ENCODE measurements at places on chromosomes 4 and X. TPM values are rescaled to one million over a fixed set of nuclear protein-coding genes. Genes with fewer than 3 reads are reported as not detected.
A peak's percentile ranks its signal among the peaks of the same experiment; 100 is the strongest.

- no peak for DNase-seq
Measured at GRCh38 chr4:153207027-153207426, 2.8 kb downstream of the TRIM2 start.

DNA sequence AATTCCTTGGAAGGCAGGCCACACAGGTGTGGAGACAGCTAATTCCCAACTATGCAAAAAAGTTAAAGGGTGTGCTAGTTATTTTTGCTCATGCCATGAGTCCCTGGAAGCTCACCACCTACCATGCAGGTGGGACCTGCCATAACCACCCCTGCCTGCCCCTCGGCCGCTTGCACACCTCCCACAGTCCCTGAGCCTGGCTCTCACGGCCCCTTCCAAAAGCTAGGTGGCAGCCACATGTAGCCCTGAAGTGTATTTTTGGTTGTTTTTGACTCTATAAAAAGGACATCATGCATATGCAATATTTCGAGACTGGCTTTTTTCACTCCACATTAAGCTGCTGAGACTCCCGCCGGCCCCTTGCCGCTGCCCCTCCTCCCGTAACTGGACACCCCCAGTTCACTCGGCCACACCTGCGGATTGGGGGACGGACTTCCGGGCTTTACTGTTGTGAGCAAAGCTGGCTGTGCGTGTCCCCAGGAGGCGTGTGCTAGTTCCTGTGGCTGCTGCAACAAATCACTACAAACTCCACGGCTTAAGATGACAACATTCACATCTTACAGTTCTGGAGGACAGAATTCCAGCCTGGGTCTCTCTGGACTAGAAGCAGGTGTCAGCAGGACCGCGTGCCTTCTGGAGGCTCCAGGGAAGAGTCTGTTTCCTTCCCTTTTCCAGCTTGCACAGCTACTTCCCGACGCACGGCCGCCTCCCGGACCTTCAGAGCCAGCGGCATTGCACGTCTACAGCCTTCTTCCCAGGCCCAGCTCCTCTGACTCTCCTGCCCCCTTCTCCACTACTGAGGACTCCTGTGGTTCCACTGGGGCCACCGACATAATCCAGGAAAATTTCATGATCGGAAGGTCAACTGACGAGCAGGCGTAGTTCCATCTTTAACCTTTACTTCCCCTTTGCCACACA, 24.8 kb downstream of the ZFYVE28 start:
- DNase-seq: no peak

DNA sequence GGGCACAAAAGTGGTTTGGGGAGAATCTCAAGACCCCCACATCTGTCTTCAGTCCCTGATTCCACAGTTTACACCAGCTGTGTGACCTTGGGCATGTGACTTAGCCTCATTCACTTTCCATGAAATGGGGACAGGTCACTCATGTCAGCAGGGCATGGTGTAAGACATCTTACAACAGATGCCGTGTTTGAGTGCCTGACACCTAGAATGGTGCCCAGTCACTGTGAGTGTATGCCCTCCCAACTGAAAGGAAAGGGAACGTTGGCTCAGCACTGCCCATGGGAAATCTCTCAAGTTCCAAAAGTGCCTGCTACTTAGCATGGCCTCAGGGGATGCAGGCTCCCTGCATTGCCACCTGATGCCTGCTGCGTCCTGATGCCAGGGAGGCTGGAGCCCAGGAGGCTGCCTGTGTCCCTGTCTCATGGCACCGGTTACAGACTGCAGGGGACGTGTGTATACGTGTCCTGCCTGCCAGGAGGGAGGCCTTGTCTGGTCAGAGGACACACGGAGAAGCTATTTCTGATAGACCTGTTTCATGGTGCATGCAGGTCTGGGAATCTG, 32.2 kb downstream of the RNF4 start:
- no peak for DNase-seq

- DNase-seq: no peak
Measured at GRCh38 chr4:17187003-17187402, 288.6 kb upstream of the LDB2 start.

DNA sequence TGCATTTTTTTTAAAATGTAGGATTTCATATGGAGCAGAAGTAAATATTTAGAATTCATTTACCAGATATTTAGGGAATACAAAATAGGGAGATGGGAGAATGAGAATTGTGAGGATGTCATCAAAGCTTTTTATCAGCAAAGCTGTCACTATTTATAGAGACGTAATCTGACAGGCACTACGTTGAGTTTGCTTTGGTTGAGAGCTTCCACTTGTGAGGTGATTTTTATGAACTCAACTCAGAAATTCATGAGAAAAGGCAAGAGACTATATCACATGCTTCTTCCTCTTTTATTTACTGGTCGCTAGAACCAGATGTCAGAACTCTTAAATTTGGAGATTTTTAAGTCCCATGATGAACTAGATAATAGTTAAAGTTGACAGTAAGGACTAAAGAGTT, 211.2 kb downstream of the GBA3 start:
- DNase-seq: no peak

GRCh38 chrX:130173190-130173895, 1.6 kb downstream of the RAB33A start:
- peak; percentile 89 for DNase-seq

DNA sequence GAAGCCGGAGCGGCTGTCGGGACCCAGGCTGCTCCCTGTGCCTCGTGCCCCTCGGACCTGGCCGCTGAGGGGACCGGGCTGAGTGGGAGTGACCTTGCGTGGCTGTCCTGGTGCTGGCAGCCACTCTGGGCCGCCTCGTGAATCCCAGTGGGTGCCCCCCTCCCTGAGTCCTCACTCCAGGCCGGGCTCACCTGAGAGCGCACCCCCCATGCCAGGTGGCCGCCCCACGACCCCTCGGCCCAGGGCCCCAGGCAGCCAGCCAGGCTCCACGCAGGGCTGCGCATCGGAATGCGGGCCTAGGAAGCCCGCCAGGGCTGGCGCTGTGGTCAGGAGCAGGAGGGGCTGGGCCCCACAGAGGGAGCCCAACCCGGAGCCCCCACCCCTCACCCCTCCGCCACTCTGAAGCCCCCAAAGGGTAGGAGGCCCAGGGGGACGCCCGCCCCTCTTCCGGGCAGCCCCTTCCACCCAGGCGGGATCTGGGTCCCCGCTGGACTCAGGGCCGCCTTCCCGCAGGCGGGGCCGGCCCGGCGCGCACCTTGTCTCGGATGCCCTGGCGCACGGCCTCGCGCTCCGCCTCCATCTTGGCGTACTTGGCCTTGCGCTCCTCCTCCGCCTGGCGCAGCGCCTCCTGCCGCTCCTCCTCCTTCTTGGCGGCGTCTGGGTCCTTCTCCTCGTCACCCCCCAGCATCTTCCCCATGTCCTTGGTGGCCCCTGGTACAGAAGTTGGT, 33.9 kb downstream of the CPLX1 start:
- DNase-seq: no peak

DNA sequence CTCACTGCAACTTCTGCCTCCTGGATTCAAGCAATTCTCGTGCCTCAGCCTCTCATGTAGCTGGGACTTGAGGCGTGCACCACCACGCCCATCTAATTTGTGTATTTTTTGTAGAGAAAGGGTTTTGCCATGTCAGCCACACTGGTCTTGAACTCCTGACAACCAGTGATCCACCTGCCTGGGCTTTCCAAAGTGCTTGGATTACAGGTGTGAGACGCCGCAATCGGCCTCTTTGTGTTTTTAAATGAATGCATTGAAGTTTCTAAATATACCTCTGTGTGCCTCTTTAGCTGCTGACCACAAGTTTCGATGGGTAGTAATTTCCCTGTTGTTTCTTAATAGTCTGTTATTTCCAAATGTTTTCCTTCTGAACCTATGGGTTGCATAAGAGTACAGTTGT, 765.3 kb upstream of the GRIA3 start:
- no peak for DNase-seq

GRCh38 chrX:44291468-44292092, 51.9 kb downstream of the EFHC2 start:
- no peak for DNase-seq

DNA sequence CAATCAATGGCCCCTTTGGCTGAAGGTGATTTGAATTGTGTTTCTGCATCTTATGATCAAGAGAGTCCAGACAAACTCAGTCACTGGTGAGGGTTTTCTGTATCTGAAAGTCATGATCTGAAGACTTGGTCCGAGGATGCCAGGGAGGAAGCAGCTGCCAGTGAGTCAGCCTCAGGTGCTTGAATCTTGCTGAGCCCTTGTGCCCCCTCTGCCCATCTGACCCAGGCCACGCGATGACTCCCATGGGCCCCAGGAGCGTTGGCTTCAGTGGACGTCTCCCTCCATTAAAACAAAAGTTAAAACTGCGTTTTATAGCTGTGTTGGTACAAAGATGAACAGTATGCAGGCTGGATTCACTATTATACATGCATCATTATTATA, 62.0 kb downstream of the HTRA3 start:
- no peak for DNase-seq

GRCh38 chrX:71935476-71935875, 24.8 kb downstream of the NHSL2 start:
- no peak for DNase-seq

- DNase-seq: no peak
Measured at GRCh38 chrX:9267415-9267814, 197.4 kb upstream of the TBL1X start.

DNA sequence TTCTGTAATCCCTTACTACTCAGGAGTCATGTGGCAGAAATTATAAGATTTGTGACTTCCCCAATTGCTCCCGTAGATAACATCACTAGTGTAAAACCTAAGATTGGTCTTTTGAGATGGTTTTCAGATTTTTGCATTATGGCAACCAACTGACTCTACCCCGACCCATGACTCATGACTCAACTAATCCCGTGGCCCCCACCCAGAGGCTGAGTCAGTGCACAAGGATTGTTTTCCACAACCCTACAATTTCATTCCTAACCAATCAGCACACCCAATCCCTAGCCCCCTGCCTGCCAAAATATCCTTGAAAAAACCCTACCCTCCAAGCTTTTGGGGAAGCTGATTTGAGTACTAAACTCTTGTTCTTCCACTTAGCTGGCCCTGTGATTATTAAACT, 109.4 kb upstream of the FAM9C start:
- no peak for DNase-seq

GRCh38 chrX:153971124-153971449, 531 bp downstream of the HCFC1 start:
- peak; percentile 91 for DNase-seq

DNA sequence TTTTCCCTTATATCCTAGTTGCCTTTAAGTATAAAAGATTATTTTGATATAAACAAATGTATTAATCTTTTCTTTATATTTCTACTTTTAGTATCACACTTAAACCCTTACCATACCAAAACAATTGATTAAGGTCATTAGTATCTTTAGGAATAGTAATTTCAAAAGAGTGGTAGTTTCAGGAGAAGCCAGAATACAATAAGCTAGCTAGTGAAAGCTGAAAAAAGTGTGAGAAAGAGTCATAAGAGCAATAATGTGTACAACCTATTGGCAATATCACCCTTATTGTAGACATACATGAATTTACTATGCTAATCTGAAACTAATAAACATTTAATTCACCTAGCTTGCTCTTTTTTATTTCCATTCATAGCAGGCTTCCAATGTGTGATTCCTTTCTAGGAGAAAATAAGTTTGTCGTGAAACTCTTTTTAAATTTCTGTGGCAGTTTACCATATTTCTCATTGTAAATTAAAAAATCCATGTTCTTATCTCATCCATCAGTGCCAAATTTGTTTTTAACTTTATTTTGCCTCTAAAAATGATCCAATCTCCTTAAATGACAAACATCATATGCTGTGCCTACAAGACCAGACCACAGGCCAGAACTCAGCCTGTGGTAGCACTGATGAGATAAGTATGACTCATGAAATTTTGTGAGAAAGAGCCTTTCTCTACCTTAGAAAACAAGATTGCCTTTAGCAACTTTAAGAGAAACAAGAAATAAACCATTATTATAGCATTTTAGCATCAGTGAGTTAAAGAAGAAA, 8.1 kb downstream of the NEK1 start:
- no peak for DNase-seq

- no peak for DNase-seq
Measured at GRCh38 chr4:159950707-159951106, 847.8 kb downstream of the RAPGEF2 start.

GRCh38 chrX:130561930-130562329, 160.1 kb downstream of the RBMX2 start:
- no peak for DNase-seq

- no peak for DNase-seq
Measured at GRCh38 chr4:169438057-169438480, 167.3 kb upstream of the SH3RF1 start.

GRCh38 chrX:24493740-24494581, 28.9 kb downstream of the PDK3 start:
- no peak for DNase-seq

GRCh38 chr4:132982151-132982550, 166.9 kb upstream of the PCDH10 start:
- DNase-seq: no peak

- no peak for DNase-seq
Measured at GRCh38 chr4:119135721-119136121, at the start of gene MYOZ2. MYOZ2 (plus strand) TSS chr4:119135832; CDS start chr4:119136526, 694 bp downstream.

GRCh38 chr4:46993075-46994006, at the start of gene GABRA4:
GABRA4 (minus strand) TSS chr4:46993581; CDS start chr4:46993424, 157 bp downstream.
- DNase-seq: no peak

DNA sequence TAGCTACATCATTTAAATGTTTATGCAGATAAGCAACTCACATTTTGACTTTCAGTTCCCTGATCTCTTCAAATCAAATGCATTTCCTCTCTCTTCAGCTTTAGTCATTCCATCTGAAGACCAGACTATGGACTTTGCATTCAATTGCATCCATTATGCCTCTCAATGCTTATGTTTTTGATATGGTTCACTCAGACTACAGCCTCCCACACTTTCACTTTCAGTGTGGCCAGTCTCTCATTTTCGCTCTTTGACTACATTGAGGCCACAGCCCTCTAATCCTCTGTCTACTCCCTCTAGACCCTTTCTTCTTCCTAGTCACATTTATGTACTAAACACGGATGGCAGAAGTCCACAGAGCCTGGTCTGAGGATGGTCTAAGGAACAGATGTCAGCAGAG, 24.5 kb upstream of the VEGFC start:
- no peak for DNase-seq

GRCh38 chrX:151393514-151393913, 3.5 kb upstream of the VMA21 start:
- no peak for DNase-seq

GRCh38 chr4:73676861-73677323, 56.7 kb upstream of the RASSF6 start:
- DNase-seq: peak; percentile 79

The TMEM35A gene
- total RNA-seq: 0.74 TPM

The ENPP6 gene
- not detected for total RNA-seq

The UGT2A3 gene
- not detected for total RNA-seq

The ENOX2 gene
- total RNA-seq: 14.6 TPM

The P2RY10 gene
- not detected for total RNA-seq

The SPARCL1 gene
- total RNA-seq: not detected

The PROM1 gene
- 0.27 TPM for total RNA-seq

The ATP7A gene
- 9.4 TPM for total RNA-seq

The BLOC1S4 gene
- 18.4 TPM for total RNA-seq

The POF1B gene
- 11.9 TPM for total RNA-seq

The TCP11X2 gene
- not detected for total RNA-seq

The MAGIX gene
- 0.89 TPM for total RNA-seq

The KIT gene
- not detected for total RNA-seq

The TEX13C gene
- total RNA-seq: not detected

The ACOX3 gene
- total RNA-seq: 5.0 TPM

Data from NCI-H460 (cell line).